ENCODE measurements at places on chromosomes 4 and X.
A peak's percentile ranks its signal among the peaks of the same experiment; 100 is the strongest.

GRCh38 chr4:651884-652642 lies 22.0 kb downstream of the ATP5ME start:
- DNase-seq: no peak

DNA sequence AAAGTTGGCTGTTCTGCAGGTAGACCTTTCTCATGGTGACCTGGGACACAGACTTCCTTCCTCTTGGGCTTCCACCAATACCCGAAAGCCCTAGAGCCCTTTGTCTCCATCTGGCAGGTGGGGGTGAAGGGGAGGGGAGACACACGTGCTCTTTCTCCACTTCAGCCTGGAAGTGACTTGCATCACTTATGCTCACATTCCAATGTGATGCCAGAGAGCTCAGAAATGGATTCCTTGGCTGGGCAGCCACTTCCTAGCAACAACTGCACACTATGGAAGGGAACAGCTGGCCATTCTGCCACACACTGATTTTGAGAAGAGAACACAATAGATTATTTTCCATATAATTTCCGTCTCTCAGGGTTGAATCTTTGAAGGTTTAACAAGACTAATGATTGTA lies 36.3 kb downstream of the C4orf51 start:
- no peak for DNase-seq

- no peak for DNase-seq
Observed at GRCh38 chr4:28267166-28267565, 1406.5 kb downstream of the STIM2 start.

- DNase-seq: no peak
Observed at GRCh38 chr4:183499801-183500200, 5.1 kb upstream of the ING2 start.

DNA sequence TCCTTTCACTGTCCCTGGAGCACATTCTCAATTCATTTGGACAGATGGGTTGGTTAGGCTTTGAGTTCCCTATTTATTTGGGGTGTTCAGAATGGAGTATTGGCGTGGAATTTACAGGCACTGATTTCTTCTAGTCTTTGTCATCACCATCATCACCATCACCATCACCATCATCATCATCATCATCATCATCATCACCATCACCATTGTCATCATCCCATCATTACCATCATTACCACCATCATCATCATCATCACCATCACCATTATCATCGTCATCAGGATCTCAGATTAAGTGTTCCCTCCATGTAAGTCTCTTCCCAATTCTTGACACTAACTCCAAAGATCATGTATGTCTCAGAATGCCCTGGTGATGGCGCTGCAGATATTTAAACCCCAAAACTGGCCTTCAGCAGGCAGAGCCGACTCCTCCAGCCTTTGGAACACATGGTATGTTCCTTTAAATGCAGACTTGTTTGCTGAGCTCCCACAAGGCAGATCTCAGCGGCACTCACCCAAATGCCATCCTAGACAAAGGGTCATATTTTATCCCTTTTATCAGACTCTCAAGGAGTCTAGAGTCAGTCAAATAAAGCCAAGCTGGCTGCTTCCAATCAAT lies 19.8 kb upstream of the FAM9A start:
- DNase-seq: no peak

DNA sequence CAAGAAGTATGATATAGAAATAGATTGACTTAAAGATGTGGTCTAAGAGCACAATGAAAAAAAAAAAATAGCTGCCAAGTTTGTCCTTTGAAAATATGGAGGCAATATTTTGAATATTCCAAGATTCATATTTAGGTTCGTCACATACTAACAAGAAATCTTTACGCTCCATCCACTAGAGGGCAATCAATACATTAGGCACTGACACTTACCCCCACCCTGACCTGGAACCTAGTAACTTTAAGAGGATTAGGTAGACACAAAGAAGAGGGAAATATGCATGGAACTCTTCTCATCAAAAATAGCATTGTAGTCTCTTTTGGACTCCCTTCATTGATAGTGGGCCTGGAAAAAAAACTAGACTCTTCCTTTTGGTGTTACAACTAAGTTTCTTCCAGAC lies 1108.1 kb downstream of the PCDH19 start:
- DNase-seq: no peak

DNA sequence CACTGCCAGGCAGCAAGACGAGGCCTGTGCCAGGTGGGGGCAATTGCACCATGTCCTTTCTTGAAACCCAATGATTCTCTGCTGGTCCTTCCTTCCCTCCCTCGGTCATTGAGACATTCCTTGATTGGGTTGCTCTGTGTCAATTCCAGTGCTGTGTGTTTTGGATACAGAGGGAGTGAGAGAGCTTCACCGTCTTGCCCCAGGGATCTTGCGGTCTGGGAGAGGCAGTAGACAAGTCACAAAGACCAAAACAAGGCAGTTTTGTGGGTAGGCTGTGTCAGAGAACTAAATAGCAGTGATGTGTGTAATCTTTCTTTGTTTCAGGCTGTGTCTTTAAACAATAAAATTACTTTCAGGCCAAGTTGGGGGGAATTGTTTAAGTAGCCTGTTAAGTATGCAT lies 38.8 kb upstream of the TADA2B start:
- no peak for DNase-seq

GRCh38 chr4:78150543-78150864 lies 93.4 kb downstream of the FRAS1 start:
- no peak for DNase-seq

GRCh38 chr4:111228396-111228795 lies 605.5 kb upstream of the PITX2 start:
- no peak for DNase-seq

DNA sequence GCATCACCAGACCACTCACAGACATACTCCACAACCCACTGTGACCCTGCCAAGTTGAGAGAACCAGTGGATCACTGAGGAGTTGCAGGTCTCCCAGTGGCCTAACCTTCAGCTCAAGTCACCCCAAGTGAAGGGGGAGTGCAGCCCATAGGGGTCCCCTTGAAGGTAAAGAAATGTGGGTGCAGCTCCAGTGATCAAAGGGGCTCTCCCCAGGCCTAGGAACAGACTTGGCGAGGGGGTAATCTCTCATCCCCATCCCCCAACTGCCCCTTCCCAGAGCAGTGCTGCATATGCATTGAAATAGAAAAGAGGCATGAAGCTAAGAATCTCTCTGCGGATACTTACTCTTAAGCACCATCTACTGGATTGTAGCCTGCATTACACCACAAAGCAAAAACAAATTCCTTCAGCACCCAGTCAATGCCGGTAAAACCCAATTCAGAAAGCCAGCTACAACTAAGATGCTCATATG lies 27.0 kb downstream of the MAGEE1 start:
- DNase-seq: peak; percentile 35

GRCh38 chrX:1941321-1941720 lies 326.5 kb downstream of the ASMT start:
- no peak for DNase-seq

DNA sequence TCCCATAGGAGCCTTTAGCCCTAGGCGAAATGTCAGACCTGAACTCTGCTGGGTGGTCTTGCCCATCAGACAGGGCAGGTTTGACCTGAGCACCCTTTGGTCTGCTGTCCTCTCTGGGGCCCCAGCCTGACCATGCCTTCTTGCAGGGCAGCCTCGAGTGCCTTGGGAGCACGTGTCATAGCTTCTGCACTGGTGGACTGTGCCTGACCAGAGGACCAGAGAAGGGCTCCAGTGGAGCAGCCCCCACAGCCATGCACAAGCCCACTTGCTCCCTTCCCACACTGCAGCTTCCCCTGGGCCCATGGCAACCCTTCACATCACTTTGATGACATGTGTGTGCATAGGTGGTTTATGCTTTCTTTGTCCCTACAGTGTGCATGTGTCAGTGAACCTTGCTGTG lies 394.0 kb downstream of the TEX13C start:
- DNase-seq: no peak

- no peak for DNase-seq
Observed at GRCh38 chr4:96827086-96827485, 987.2 kb downstream of the PDHA2 start.

- DNase-seq: no peak
Observed at GRCh38 chr4:76708971-76709771, 188.8 kb downstream of the SOWAHB start.

GRCh38 chr4:6655924-6656323 lies 15.4 kb downstream of the MRFAP1 start:
- DNase-seq: no peak

DNA sequence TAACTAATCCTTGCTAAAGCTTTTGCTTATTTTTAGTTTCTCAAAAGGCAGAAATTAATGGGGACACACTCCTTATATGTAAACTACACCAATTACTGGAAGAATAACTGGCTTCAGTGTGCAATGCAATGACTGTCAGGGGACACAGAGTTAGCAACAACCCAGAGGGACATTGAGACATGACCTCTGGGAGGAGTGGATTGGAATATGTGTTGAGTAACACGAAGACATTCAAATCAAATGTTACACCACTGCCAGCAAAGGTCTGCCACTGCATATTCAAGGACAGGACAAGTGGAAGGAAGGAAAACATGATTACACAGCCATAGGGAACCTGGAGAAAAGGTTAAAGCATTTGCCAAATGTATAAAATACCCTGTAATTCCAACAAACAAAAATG lies 240.1 kb upstream of the FSTL5 start:
- DNase-seq: no peak

DNA sequence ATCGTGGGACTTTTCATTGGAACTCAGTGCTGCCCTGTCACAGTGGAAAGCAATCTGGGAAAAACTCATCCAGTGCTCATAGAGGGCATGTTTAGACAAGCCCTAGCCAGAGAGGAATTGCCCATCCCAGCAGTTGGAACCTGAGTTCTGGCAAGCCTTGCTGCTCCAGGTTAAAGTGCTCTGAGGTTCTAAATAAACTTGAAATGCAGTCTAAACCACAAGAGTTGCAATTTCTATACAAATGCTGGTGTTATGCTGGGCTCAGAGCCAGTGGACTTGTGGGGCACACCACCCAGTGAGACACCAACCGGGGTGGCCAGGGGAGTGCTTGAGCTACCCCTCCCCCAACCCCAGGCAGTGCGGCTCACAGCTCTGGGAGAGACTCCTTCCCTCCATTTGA lies 142.8 kb upstream of the PPP1R2C start:
- no peak for DNase-seq

DNA sequence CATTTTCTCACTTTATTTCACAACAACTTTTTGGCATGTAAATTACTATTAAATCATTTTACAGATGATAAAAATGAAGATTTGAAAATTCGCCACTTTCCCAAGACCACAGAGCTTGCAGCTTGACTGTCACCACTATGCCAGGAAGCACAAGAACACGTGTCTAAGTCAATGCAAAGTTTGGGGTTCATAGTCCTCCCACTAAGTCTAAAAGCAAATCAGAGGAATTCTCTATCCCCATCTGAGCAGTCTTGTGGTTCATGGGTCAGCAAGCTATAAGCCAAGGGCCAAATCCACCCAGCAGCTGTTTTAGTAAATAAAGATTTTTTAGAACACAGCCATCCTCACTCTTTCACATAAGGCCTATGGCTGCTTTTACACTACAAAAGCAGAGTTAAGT lies 833.3 kb upstream of the INTU start:
- no peak for DNase-seq

GRCh38 chr4:116275006-116275405 lies 810.4 kb downstream of the TRAM1L1 start:
- DNase-seq: no peak

GRCh38 chrX:101206471-101206870 lies 13.1 kb upstream of the DRP2 start:
- DNase-seq: peak; percentile 27

DNA sequence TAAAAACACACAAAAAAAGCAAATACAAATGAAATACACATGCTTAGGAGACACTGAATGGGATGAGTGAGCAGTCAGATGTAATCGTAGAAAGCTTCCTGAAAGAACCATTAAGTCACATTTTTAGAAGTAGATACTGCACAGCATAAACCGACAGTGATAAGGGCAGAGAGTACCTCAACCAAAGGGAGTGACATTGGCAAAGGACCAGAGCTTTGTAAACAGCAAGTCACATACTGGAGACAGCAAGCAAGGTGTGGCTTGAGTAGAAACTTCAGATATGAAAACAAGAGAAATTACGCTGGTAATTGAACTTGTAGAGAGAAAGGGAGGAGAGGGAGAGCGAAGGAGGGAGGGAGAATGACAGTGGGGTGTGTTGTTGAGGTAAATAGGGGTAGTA lies 92.0 kb downstream of the CHRDL1 start:
- no peak for DNase-seq

GRCh38 chrX:1398431-1399340 lies 6.8 kb upstream of the SLC25A6 start:
- DNase-seq: no peak

DNA sequence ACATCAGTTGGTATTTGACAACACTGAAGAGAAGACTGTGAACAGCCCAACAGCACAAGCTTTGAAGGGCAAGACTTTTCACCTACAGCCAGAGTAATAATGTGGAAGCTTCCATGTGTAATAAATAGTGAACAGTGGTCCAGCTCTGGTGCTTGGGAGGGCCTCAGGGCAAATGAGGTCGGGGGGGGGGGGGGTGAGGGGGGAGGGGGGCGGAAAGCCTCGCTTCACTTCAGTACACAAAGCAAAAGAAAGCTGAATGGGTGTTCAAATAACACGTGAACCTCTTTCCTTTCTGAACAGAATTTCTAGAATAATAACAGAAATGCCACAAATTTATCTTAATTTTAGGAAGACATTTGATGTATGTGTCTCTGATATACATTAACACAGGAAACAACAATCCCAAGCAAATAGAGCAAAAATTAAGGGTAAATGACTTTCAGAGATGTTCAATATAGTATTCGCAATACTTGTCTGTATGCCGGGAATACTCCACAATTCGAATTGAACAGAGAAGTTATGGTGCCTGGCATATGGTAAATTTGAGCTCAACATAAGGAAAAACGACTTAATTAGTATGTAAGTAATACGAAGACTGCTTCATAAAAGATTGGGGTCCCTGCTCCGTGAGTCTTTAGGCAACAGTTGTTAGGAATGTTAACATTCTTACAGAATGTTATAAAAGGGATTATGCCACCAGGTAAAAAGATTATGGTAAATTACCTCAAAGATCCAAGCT lies 92.6 kb downstream of the FRYL start:
- no peak for DNase-seq

DNA sequence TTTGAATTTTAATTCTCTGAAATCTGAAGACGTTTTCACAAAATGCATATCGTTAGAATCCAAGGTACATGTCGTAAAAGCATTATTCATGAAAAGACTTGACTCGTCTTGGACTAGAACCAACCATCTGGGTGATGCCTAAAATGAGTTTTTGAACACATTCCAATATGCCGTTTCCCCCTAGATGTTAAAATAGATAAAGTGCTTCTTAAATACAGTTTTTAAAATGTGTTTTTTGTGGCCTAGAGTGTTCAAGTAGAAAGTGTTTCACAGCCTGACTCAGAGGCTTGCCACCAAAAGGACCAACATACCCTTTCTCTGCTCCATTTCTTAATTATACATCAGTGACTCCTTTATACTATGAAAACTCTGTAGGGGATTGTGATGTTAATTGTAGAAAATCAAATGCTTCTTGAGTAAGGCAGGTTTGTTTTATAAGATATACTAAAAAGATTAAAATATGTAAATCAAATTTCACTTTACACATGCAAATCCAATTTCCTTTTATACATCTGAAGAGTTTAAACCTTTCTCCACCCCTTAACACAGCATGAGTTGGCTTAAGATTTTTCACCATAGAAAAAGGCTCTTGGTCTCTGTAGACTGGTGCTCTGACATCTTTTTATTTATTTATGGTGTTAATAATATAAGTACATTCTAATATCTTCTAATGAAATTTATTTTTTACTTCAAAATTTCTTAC lies 48.4 kb downstream of the PRKG2 start:
- DNase-seq: no peak

Data from CD4-positive, alpha-beta T cell treated with Interleukin-17A for 1 hour (primary cell).